Activated naive CD4-positive, alpha-beta T cell (primary cell): ENCODE measurements at places on chromosomes 7 and 10.

GRCh38 chr10:21919117-21919516, 84.4 kb downstream of the DNAJC1 start:
- DNase-seq, result no peak

DNA sequence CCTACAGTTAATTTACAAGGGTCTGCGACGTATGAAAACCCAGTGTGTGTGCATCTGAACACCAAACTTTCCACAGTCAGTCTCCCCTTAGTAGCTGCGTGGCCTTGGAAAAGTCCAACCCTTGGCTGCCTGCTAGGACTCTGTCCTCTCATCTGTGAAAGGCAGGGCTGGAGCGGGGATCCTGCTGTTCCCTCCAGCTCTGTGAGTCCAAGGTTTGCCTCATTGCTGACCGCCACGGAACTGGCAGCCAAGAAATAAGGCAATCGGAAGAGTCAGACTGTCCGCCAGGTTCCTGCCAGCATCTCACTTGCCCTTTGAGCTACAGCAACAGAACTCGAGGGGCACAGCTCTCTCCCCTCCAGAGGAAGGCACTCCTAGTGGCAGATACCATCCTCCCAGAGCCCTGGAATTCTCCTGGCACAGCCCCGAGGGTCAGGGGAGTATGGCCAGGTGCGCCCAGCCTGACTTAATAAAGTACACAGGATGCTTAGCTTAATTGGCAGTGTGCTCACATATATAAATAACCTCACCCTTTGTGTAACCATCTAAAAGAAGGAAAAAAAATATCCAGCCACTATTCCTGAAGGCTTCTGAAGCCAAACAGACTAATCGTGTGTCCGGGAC, 530.1 kb upstream of the FOXK1 start:
- DNase-seq, result no peak

DNA sequence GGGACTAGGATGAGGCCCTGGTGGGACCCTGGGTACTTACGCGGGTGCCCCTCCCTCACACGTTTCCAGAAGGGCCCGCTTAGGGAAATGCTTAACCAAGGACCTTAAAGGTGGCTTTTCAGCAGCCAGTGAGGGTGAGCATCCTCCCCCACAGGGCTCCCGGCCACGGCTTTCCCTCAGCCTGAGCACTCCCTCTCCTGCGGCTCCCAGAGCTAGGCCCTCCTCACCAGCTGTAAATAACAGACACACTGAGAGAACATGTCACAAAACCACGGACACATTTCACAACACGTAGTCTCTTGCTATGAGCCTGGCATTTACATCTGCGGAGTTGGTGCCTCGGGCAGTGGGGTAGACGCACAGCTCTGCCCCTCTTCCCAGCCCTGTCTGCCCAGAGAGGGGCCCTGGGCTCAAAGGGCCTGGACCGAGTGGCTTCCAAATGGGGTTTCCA, 25.2 kb downstream of the GRID1 start:
- DNase-seq, result no peak

- DNase-seq, result no peak
Observed at GRCh38 chr10:7872041-7872442, 53.7 kb downstream of the TAF3 start.

- no peak for DNase-seq
Observed at GRCh38 chr7:113636727-113637421, 281.9 kb downstream of the PPP1R3A start.

DNA sequence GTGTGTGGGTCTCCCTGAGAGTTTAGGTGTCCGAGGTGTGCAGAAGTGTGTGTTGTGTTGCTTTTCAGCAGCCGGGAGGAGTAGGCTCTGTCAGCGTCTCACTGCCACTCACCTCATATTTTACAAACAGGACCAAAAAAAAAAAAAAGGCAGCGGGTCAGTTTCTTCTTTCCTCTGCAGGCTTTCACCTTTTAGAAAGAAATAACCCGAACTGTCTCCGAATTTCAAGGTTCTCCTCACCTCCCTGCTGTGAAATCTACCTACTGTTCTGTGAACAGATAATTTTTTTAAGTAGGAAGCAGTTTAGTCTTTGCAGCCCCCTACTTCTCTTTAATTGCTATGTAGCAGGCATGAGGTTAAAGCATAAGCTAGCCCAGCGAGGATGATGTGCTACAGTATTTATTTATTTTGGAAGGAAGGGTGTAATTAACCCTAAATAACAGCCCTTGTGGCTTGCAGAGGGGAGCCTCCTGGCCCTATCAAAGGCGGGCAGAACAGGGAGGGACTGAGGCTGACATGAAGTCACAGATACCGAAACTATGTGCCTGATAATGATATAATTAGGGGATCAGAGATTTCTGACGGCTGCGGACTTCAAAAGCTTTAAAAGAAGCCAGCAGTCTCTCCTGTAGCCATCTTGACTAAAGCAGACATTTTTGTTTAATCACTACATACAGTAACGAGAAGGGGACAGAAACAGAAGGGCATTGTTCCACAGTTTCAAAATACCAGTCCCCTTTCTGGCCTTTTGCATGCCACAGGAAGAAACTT, 1.6 kb downstream of the BAMBI start:
- no peak for DNase-seq

DNA sequence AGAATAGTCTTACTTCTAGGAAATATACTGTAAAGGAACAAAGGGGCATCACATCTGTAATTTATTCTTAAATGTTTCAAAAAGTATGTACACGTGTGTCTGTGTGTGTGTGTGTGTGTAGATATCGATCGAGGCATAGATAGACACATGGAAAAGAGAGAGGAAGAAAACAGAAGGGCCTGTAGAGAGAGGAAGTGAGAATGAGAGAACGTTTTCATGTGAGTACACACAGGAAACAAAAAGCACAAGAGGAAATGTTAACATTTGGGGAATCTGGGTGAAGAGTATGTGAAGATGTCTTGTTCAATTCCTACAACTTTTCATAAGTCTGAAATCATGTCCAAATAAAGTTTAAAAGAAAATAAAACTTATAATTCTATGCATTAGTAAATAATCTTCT, 286.5 kb upstream of the SORCS1 start:
- DNase-seq, result no peak

- DNase-seq, result no peak
Observed at GRCh38 chr10:74104996-74105395, 45.6 kb downstream of the AP3M1 start.

GRCh38 chr7:105399043-105399725, 10.5 kb upstream of the SRPK2 start:
- DNase-seq, result no peak

- no peak for DNase-seq
Observed at GRCh38 chr7:66913118-66914037, 7.6 kb upstream of the TMEM248 start.

GRCh38 chr7:144546782-144547181, 143.3 kb upstream of the NOBOX start:
- DNase-seq, result no peak

DNA sequence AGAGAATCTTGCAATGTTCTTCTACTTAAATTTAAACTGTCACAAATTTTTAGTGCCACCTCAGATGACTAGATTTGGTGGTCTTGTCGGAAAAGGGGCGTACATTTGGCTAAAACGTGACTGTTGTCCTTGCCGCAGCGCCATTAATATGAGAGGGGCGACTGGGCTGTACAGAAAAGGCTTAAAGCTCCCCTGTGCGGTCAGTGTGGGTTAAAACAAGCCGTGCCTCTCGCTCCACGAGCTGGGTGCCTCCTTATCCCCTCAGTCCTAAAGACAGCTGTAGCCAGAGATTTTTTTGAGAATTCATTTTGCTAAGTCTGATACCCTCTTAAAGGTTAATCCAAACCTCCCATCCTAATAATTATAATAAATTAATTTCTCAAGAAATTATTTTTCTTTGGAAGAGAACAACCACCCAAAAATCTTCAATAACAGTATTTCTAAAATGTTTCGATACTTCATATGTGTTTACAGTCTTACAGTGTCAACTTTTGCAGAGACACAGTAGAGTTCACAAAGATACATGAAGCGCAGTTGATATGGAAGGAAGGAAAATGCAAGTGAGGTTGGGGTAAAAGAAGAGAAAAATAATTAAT, 68.6 kb downstream of the C7orf25 start:
- no peak for DNase-seq

DNA sequence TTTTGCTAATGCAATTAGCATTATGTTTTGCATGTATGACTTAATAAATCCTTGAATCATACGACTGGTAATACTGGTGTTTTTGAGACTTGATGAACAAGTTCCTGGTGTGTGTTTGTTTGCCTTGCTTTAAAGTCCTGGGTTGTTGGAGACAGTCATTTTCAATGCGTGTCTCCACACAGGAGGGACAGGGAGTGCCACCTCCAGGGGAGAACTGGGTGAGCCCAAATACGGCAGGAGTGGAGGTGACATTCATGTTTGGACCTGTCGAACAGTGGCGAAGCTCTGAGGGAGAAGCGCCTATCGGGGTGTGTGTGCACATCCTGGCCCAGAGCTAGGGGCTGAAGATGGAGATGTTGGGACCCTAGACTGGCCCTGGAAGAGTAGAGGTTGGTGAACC, 43.8 kb downstream of the DAGLB start:
- no peak for DNase-seq
